T-helper 1 cell (primary cell): ENCODE measurements at places on chromosomes 11 and 22.

- DNase-seq = no peak
Observed at GRCh38 chr11:76291576-76292526, 85.5 kb upstream of the WNT11 start.

- no peak for DNase-seq
Observed at GRCh38 chr22:33325232-33326004, 267.2 kb upstream of the SYN3 start.

DNA sequence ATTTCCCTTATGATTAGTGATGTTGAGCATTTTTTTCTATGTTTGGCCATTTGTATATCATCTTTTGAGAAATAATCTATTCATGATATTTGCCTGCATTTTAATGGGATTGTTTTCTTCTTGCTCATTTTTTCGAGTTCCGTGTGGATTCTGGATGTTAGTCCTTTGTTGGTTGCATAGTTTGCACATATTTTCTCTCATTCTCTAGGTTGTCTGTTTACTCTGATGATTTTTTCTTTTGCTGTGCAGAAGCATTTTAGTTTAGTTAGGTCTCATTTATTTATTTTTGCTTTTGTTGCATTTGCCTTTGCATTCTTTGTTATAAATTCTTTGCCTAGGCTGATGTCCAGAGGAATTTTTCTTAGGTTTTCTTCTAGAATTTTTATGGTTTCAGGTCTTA, 87.3 kb downstream of the METTL15 start:
- DNase-seq = no peak

- no peak for DNase-seq
Observed at GRCh38 chr11:36048496-36049247, 104.8 kb downstream of the LDLRAD3 start.

DNA sequence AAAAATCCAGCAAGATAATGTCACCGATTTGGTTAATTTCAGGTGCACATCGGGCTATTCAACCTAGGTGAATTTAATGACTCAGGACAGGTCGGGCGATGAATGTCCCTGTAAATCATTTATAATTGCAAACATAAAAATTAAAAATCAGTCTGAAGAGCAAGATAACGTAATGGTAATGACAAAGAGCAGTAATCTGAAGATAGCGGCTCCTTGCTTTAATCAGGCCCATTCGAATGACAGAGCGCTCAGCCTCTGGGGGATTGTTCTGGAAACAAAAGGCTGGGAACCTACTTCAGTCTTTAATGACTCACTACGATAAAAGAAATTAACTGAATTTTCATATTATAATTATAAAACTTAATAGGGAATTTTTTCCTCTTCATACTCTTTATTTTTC, 61.3 kb downstream of the RCN1 start:
- no peak for DNase-seq

GRCh38 chr11:66749091-66749490, 20.1 kb upstream of the SPTBN2 start:
- DNase-seq = no peak

DNA sequence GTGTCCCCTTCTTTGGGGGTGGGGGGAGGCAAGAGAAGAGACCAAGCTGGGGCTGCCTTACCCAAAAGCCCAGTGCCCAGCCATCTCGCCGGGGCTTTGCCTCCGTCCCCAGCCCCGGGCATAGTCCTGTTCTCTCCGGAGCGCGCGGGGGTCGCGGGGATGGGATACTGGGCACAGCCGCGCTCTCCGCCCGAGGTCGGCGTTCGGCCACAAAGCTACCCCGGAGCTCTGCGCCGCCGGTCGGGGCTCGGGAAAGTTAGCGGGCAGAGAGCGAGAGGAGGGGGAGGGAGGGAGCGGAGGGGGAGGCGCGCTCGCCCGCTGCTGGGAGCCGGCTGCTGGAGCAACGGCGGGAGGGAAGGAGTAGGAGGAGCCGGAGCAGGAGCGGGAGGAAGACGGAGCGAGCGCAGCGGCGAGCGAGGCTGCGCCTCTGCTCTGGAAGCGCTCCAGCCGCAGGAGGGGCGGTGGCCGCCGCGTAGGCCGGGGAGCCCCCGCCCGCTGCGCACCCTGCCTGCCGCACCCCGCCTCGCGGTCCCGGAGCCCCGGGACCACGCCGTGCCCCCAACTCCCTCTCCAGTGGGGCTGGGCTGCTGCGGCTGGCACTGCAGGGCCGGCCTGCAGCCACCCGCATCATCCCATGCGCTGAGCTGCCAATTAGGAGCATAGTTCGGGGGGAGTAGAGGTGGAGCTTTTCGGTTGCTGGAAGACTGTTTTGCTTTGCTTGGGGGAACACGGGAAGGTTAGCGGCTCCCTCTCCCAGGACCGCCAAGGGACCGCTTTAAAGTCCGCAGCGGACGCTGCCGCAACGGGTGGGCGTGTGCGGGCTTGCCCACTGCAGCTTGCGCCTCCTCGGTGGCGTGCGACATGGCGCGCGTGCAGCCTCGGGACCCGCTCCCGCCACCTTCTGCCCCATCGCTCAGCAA, at the start of gene SCN4B:
TSS of gene SCN4B (minus strand) at position 272 of the 920 bp plus-strand sequence. CDS start at position 122, 150 bp downstream.
- DNase-seq = no peak

DNA sequence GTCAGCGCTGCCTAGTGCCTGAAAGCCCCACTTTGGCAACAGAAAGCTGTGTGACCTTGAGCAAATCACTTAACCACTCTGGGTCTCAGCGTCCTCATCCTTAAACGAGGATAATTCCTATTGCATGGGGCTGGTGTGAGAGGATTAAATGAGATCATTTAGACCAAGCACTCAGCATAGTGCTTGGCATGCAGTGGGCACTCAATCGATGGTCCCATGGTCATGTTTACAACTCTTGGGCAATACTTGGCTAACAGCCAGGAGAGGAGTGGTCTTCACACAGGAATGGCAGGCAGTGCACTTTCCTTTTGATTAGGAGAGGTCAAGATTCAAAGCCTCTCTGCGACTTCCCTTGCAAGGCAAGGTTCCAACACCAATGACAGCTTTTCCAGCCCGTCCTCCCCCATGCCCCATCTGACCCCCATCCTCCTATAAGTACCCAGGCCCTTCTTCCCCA, 14.1 kb downstream of the TNKS1BP1 start:
- no peak for DNase-seq

DNA sequence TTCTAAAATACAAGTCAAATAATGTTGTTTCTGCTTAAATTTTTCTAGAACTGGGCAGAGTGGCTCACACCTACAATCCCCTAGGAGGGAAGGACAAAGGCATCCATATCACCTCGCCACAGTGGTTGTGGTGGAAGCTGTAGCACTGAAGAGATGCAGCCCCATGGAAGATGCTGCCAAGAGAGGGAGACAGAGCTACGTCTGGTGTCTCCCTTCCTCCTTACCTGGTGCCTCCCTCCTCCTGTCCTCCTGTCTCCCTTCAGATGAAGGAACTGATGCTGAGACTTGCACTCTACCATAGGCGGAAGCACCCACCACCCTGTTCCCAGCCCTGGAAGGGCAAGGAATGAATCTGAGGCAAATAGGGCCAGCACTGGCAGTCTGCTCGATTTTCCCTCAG, 22.3 kb downstream of the MMP27 start:
- DNase-seq = no peak

DNA sequence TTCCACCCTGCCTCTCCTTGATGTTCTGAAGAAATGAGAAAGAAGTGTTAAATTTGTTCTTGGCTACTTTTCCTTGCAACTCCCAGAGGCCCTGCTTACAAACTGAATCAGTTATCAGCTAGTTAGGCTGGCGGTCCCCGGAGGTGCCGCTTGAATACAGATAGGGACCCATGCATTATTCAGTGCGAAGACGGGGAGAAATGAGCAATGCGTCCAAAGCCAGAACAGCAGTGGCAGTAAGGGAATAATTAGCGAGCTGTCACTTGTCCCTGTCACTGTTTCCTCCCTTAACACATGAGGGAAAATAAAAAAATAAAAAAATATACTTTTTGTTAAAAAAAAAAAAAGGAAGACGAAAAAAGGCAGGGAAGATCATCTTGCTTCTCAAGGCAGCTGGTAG, 528.1 kb downstream of the MN1 start:
- DNase-seq = no peak

DNA sequence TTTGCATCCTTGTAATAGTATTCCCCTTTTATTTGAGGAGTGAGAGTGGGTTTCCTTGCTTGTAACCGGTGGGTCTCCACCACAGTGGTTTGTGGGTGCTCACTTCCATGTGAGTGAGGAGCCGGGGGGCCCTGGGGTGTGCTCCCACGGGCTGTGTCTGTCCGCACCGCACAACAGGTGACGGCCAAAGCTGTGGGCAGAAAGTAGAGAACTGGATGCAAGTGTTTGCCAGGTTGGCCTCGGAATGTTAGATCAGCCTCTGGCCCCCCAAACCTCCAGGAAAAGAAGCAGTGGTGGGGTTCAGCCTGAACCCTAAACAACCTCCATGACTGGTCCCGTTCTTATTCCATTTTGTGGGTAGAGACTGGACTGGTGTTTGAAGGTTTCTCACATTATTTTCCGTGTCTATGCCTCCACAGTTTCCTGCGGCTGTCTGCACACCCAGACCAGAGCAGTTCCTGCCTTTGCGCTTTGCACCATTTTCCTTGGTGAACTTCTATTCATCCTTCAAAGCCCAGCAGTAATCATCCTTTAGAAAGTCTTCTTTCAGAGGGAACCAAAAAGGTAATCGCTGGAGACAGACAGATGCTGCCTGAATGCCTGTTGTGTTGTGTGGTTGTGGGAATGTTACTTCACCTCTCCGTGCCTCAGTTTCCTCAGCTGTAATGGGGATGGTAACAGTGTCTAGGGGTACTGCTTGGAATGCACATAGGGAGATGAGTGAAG, 77.2 kb downstream of the MYEOV start:
- DNase-seq = no peak

GRCh38 chr11:1947592-1948237, 583 bp downstream of the MRPL23 start:
- DNase-seq = no peak

GRCh38 chr11:16909359-16910035, 104.7 kb downstream of the PLEKHA7 start:
- DNase-seq = no peak

- DNase-seq = no peak
Observed at GRCh38 chr22:49712195-49712791, 115.4 kb downstream of the BRD1 start.

DNA sequence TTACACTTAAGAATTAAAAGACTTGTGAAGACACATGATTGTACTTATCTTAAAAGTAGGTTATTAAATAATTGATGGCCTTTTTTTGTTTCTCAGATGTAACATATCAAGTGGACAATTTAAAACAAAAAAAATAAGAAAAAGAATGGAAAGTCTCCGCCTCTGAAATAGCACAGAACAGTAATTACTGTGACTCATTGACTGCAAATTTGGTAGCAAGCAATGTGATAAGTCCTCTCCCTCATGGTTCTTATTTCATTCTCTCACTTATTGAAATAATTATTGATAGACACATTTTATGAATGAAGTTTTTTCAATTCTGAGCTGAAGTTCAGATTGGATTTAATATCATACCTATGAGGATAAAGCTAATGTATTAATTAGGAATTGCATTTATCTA, 717.9 kb upstream of the LUZP2 start:
- no peak for DNase-seq

DNA sequence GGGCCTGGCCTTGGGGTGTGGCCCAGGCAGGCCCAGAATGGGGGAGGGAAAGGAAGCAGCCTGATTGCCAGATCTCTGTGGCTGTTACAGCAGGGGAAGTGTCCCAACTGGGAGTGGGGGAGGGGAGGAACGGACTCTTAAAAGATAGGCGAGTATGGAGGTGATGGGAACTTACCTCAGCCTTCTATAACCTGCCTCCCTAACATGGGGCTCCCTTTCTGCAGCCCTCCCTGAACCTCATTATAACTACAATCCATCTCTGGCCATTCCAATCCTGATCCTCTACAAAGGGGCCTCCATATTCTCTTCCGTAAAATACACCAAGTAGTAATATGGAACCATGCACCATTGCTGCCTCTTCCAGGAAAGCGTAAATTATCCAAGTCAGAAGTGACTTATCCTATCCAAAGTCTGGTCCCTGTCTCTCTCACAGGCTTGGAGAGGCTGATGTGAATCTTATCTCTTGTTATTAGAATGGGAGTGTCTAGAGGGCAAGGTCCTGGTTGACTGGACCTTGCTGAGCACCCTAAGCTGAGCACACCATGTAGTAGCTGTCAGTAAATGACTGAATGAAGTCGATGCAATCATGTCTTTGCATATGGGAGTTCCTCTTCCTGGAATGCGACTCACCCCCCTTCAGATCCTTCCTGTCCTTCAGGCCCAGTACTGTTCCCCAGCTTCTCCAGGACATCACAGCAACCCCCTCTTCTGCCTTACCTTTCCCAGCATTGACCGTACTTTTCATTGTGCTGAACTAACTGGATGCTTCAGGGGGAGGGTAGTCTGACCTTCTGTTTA, 5.9 kb downstream of the RHOG start:
- no peak for DNase-seq

DNA sequence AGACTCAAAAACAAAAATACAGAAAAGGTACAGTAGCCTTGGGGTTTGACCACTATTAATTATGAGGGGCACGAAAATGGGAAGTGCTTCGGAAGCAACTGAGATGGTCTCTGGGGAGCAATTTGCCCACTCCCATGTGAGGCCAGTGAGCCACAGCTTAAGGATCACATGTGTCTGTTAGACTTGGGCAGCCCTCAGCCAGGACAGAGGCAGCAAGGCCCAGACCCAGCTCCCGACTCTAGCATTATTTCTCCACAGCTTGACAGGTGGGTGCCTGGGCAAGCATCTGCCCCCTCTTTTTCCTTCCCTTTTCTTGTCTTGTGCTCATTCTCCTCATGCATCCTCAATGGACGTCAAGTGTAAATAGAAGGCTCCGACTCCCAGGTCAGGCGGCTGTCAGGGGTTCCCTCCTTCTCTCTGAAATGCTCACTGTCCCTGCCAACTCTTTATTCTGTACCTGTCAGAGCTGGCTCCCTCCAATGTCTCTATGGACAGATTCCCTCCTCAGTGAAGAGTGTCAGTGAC, 137.0 kb upstream of the RCN1 start:
- no peak for DNase-seq

DNA sequence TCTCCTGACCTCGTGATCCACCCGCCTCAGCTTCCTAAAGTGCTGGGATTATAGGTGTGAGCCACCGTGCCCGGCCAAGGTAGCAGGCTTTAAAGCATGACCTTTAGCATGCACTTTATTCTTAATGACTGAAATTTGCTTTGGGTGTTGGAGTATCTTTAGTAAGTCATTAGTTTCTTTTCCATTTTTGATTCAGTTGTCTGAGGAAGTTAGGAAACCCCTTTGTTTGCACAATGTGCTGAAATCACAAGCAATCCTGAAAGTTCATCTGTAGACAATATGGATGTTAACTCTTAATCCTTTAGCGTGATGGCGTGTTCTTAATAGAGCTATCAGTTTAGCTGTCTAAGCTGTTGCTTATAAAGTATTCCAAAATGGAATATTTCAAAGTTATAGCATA, 16.8 kb downstream of the SDHD start:
- no peak for DNase-seq

DNA sequence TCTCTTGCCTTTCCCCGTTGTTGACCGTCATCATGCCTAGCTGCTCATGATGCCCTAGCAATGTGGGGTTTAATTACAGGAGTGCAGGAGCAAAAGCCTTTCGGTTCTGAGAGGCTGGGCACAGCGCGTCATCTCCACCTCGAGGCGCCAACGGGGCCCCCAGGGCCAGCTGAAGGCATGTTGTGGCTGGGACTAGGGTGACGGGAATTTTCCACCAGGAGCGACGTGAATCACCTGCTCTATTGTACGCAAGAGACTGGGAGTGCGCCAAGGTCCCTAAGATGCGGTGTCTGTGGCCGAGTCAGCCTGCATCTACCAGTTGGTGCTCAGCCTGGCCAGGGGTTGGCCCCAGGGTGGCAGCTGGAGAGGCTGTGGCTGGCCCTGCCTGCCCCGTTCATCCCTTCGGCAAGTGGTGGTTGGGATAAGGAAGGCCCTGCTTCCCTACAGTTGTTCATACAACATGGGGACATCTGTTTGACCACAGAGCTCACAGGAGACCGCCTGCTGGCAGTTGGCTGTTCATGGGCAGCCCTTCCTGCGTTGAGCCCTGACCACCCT, 1175.6 kb downstream of the BRD1 start:
- no peak for DNase-seq
